ENCODE measurements at places on chromosomes 6 and 20.

DNA sequence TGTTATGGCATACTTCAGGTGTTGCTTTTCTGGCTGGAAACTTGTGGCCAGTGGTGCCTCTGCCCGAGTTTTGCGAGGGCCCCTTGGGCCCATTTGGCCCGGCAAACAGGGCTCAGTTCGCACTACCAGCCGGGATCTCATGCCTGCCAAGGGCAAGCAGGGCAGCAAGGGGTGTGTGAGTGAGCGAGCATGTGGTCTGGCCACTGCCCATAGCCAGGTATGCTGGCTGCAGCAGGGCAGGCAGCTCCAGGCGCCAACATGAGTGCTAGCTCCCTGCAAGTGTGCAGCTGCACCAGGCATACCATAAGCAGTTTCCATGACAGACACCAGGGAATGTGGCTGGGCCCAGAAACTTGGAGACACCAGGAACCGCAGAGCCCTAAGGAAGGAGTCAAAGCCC, 389.5 kb downstream of the NKAIN2 start:
- no peak for DNase-seq

DNA sequence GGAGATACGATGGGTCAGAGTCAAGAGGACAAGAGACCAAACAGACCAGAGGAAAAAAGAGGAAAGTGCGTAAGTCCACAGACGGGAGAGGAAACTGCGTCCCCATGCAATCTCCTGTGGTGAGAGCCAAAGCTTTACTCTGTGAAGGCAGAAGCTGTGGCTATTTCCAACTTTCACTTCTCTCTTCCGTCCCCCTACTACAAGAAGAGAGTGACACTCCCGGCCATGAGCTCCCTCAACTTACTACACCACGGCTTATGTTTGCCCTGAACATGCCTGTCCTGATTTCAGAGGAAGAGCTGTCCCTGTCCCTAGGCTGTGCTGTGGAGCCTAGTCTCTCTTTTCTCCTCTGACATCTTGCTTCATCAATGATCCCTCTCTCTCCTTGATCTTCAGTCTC, 11.5 kb upstream of the SSR1 start:
- DNase-seq: peak; percentile 10

- DNase-seq: no peak
Measured at GRCh38 chr6:3585320-3585935, 128.6 kb upstream of the SLC22A23 start.

GRCh38 chr6:40587240-40588069, at the start of gene LRFN2:
LRFN2 (minus strand) TSS chr6:40587364.
- DNase-seq: peak; percentile 54

GRCh38 chr6:120260636-120261035, 911.1 kb upstream of the MAN1A1 start:
- no peak for DNase-seq

DNA sequence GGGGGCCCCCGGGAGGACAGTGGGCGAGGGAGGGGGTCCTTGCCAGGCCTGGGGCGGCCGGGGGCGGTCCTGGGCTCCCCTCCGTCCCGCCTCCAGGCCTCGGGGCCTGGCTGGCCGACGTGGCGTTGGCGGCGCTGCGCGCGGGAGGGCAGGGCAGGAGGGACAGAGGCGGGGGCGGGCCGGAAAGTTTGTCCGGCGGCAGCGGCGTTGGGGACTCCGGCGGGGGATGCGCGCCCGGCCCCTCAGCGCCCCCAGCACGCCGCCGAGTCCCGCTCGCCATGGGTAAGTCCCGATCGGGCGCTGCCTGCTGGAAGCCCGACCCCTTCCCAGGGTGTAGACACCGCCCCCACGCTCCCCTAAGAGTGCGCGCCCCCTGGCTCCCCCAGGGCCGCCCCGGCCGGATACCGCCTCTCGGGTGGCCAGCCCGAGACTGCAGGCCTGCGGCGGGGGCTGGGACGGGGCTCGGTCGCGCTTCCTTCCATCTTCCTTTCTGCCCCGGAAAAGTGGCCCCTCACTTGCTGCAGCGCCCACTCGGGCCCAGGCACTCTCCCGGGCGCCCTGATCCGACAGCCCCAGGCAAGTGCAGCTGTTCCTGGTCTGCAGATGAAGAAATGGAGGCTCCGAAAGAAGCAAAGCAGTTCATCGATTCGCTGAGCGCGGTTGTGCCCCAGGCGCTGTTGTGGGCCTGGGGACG, at the start of gene SLC2A10:
SLC2A10 (plus strand) TSS at position 191 of the 694 bp plus-strand sequence; CDS start at position 279, 88 bp downstream.
- no peak for DNase-seq

GRCh38 chr6:28953039-28953584, 29.3 kb upstream of the TRIM27 start:
- peak; percentile 14 for DNase-seq

- DNase-seq: peak; percentile 50
Measured at GRCh38 chr6:170034294-170034693, 256.6 kb downstream of the DLL1 start.

- no peak for DNase-seq
Measured at GRCh38 chr6:84428300-84428907, 201.0 kb upstream of the CEP162 start.

DNA sequence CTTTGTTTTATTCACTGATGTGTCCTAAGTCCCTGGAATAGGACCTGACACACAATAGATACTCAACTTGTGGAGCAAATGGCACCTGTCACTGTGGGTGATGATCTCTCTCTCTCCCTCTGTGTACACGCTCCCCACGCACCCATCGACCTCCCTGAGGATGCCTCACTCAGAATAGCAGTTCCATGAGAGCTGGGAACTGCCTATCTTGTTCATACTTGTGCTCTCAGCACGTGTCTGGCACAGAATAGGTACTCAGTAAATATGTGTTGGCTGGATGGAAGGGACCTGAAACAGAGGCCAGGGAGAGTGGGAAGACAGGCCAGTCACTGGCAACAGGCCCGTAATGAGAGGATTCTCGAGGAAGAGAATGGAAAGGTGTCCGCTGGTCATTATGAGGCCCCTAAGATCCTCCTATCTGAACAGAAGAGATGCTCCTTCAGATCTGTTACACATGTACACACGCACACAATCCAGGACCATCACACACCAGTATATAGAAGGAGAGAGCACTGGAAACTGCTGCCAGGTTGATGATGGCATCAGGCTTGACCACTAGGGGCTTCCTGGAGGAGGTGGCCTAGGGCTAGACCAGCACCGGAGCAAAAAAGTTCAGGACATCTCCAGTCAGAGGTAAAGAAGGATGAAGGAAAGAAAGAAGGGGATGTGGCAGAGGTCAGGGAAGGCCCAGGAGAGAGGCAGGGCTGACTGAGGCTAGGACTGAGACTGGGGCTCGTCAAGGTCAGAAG, 30.9 kb downstream of the VEGFA start:
- DNase-seq: no peak

DNA sequence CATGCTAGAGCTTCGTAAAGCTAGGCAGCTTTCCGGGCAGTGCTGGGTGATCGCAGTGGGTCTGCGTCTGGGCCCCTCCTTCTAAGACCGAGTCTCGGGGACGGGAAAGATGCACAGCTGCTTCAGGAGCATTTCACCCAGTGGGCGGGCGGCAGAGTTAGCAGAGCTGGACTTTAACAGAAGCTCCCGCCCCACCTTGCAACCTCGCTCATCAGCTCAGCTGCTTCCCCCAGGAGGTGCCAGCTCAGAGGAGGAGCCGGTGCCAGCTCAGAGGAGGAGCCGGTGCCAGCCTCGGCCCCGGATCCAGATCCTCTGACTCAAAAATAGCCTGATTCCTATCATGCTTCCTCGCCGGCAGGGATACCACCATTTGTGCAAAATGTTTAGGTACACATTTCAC, 94.5 kb upstream of the RPS6KA2 start:
- DNase-seq: no peak

DNA sequence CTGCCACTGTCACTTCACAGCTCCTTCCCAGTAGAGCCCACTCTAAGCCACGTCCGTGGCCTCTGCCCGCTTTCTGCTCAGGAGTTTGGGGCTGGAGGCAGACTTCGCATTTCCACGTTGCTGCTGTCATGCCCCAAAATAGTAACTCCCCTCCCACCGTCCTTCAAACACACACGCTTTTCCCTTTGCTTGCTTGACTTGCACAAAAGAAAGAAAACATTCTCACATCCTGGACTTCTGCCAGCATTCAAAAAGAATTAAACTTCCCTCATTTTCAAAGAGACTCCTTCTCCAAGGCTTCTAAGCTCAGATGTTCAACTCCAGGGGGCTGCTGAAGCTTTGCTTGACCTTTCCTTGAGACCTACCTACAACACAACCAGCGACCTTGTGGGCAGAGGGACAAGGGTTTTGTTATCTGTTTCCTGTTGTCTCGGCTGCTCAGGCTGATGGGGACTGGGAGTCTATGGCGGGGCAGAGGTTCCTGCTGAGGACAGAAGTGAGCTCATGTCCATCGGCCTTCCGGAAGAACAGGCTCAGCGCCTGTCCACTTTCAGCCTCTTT, 263.8 kb upstream of the FOXQ1 start:
- no peak for DNase-seq

- no peak for DNase-seq
Measured at GRCh38 chr6:130769861-130770260, 57.3 kb upstream of the SMLR1 start.

GRCh38 chr6:72564231-72564630, 57.6 kb upstream of the KCNQ5 start:
- DNase-seq: no peak

DNA sequence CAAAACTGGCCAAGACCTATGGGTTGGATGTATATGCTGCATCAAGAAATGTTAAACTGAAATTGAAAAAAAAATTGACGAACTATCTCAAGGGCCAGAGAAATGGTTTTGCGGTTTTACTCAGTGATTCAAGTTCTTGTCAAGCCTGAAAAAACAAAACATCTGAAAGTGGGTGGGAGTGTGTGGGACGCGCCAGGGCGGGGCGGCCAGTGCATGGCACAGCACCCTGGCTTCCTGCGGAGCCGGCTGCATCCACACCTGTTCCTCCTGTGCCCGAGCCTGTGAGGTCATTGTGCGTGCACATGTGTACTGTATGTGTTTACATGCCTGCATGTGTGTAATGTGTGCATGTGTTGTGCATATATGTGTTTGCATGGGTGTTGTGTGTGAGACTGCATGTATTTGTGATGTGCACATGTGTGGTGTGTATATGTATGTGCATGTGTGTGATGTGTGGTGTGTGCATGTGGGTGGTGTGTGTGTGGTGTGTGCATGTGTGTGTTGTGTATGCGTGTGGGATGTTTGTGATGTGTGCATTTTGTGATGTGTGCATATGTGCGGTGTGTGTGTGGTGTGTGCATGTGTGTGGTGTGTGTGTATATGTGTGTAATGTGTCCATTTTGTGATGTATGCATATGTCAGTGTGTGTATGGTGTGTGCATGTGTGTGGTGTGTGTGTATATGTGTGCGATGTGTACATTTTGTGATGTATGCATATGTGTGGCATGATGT, 59.8 kb downstream of the CDH4 start:
- no peak for DNase-seq

DNA sequence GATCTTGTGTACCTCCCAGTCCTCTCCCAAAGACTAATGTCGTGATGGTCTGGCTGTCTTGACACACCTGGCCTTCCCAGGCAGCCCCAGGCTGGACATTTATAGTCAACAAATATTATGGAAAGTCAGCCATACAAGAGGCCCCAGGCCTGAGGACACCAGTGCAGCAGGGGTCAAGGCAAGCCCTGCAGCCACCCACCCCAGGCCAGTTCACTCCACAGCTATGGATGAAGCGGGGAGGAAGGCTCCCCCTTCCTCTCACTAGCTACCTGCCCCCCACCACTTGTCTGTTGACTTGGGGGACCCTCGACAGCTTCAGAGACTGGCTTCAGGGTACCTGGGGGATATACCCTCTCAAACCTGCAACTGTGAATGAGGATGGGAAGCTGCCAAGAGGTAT, 132.1 kb downstream of the MRPL14 start:
- no peak for DNase-seq

DNA sequence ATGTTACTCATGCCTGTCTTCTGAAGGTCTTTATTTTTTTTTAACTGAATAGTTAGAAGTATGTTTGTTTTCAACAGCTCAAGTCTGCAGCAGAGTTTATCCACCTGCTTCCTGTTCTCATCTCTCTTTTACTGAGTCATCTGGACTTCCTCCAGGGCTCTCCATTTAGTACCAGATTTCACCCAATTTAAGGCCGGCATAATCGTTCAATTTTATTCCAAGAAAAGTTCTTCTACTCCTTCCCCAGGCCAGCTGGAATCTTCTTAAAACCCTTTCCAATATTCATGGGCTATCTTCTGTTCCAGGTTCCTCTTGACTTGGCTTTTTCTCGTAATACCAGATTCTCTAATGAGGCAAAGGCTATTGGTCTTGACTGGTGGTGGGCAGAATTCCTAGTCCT, 79.0 kb upstream of the LAMA2 start:
- DNase-seq: no peak

GRCh38 chr20:15705975-15706374, 867.3 kb downstream of the KIF16B start:
- no peak for DNase-seq
